ENCODE measurements at places on chromosomes 11 and 22. TPM values are rescaled to one million over a fixed set of nuclear protein-coding genes. Genes with fewer than 3 reads are reported as not detected.

FDX1 gene
- total RNA-seq, result 13.8 TPM

IGSF22 gene
- 0.20 TPM for total RNA-seq

C11orf21 gene
- 8.8 TPM for total RNA-seq

GRM5 gene
- not detected for total RNA-seq

- no peak for DNase-seq
Observed at GRCh38 chr11:117686711-117687110, 110.3 kb downstream of the DSCAML1 start.

- no peak for DNase-seq
Observed at GRCh38 chr11:35126000-35126878, 12.7 kb upstream of the CD44 start.

DNA sequence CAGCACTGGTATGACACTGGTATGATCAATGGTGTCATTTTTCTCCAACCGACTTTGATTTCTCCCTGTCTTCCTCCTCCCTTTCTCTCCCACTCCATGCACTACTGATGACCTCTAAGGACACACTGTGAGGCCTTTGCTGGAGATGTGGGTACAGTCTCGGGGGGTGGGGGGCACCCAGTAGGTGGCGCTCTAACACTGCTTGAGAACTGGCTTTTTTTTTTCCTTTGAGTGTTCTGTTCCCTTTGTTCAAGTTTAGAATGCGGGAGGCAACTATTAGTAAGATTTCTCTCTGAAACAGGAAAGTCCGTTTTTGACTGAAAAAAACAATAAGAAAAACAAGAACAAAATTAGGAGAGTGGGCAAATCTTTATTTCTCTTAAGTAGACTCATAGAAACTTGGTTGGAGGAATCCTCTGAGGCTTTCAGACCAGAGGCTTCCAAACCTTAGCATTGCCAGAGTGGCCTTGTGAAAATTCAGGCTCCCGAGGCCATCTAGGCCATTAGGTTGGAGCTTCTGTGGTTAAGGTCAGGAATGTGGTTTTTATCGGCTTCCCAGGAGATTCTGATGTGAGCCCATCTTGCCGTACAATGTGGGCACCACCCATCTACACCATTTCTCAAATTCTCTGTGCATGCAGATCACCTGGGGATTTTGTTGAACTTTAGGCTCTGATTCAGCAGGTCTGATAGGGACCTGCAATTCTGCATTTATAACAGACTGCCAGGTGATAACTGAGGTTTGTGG is 43.2 kb downstream of the PANX1 start:
- no peak for DNase-seq
